ENCODE measurements at places on chromosomes 3 and 15.

DNA sequence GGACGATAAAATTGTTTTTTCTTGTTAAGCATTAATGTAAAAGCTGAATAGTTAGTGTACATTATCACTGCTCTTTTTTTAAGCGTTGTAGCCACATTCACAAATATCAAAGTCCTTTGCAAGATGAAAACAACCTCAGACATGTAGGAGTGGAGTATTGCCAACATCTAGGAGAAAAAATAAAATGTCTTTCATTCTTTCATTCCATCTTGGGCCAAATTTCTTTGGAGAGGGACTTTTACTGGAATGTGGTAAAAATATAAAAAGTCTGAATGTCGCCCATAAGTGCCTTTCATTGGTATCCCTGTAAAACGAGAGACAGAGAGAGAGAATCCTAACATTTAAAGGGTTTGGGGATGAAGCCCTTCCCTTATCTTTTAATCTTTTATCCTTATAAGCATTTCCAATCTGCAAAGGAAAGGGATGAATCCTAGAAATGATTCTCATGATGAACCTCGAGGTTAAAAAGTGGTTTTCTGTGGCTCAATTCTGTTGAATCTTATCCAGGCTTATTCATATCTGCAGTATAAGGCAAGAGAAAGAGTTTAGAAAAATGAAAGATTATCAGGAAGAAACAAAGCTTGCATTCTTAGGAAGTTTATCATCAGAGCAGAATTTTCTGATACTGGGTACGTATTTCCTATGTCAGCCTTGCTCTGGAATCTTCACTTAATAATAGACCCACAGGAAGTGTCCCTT lies 1031.7 kb downstream of the MCTP2 start:
- DNase-seq, result no peak

GRCh38 chr3:147387885-147388699 lies 18.3 kb downstream of the ZIC4 start:
- no peak for DNase-seq

DNA sequence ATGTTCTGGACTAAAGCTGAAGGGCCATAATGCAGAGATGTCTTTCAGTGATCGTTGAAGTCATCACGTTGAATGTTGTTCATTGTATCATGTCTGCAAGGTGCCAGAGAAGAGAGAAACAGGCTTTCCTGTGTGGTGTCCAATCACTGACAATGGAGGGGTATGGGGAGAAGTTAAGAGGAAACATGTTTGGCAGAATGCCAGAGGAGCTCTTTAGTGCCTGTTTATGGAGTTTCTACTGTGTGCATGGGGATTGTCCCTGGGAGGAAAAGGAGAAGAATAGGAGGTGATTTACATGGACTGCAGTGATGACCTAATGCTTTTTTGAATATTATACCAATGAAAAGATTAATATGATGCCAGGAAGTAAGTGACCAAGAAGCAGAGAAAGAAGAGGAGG lies 11.7 kb downstream of the SCAANT1 start:
- no peak for DNase-seq

DNA sequence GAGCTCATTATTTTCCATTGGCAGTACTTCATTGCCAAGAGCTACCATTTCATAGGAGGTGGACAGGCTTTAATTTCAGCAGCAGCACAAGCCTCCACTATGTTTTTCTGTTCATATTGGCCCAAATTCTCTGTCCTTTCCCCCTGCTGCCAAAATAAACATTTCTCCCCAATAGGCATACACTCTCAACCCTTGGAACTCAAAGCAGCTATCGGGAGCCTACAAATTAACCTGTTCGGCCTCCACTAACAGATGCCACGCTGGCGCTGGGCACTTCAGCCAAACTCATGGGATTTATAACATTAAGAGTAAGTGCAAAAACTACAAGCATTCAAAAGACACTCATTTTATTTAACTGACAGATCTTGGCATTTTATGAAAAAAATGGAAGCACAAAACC lies 95.7 kb downstream of the NSUN3 start:
- DNase-seq, result no peak

GRCh38 chr3:174440253-174440701 lies 418.9 kb upstream of the NAALADL2 start:
- DNase-seq, result peak; percentile 61

DNA sequence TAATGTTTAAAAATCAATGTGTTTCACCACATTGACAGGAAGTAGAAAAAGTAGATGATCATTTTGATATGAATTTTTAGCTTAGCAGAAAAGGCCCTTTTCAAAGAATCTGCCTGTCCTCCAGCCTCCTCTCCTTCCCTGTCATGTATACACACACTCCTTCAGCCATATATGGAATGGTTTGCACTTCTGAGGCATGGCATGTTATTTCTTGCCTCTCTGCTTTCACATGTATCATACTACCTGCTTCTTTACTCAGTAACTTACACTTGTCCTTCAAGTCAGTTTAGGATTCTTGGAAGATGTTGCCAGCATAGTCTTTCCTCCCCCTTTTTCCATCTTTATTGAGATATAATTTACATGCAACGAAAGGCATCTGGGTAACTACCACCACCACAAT lies 79.0 kb downstream of the REC114 start:
- DNase-seq, result no peak

DNA sequence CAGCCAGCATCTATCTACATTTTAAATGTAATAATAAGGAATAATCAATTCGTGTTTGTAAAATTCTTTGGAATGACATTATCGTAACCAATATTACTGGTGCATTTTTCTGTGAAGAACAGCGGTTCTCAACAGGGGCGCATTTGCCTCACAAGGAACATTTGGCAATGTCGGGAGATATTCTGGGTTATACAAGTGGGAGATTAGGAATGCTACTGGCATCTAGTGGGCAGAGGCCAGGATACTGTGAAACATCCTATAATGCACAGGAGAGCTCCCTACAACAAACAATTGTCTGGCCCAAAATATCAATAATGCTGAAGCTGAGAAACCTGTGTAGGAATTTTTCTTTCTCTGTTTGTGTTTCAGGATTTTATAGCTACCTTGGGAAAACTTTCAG lies 25.0 kb downstream of the ACP3 start:
- DNase-seq, result no peak

DNA sequence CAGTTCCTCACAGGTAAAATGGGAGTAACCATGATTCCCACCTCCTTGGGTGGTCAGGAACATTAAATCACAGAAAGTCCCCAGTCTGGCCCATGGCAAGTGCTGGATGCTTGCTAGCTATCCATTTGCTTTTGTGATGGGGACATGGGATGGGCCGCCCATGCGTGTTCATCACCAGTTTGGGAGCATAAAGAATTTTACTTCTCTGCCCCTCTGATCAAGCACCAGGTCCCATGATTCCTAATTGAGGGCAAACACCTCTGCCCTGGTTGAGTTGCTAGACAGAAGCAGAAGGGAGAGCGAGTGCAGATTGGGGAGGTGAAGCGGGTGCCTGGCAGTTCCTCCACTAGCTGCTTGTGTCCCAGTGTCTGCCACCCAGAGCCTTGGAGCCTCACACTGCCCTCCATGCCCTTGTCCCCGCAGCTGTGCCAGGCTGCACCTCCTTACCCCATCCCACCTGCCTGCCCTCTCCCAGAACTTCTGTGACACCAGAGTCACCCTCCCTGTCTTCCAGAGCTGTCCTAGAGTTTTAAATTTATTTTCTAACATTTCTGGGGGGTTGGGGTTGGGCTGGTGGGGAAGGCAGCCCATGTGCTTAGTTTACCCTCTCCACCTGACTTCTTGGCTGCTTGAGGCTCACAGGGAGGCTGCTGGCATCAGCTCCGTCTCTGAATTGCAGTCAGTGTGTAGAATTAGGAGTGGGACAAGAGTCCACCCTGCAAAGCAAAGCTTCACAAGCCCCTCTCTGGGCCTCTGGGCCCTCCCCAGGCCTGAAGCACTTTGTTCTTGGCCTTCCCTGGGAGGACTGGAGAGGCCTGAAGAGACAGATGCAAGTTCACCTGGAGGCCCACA lies 18.4 kb downstream of the CFAP100 start:
- no peak for DNase-seq

GRCh38 chr15:61182946-61183345 lies 46.2 kb downstream of the RORA start:
- DNase-seq, result no peak

GRCh38 chr3:126837773-126838172 lies 133.7 kb downstream of the CHCHD6 start:
- no peak for DNase-seq

DNA sequence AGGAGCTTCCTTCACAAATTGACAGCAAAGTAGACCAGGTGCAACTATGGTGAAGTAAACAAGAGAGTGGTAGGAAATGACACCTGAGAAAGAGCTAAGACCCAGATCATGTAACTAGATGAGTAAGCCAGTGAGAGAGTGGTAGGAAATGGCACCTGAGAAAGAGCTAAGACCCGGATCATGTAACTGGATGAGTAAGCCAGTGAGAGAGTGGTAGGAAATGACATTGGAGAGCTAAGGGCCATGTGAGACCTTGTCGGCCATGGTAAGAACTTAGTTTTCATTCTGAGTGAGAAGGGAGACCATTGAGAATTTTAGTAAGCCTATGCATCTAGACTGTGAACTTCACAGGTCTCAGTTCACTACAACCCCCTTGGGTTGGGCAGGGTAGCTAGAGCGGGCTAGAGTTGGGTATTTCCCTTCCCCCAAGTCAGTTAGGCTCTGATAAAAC lies 5.4 kb upstream of the SENP7 start:
- no peak for DNase-seq

- DNase-seq, result no peak
These were observed 21.4 kb upstream of the LIPC start for GRCh38 chr15:58410353-58410752.

DNA sequence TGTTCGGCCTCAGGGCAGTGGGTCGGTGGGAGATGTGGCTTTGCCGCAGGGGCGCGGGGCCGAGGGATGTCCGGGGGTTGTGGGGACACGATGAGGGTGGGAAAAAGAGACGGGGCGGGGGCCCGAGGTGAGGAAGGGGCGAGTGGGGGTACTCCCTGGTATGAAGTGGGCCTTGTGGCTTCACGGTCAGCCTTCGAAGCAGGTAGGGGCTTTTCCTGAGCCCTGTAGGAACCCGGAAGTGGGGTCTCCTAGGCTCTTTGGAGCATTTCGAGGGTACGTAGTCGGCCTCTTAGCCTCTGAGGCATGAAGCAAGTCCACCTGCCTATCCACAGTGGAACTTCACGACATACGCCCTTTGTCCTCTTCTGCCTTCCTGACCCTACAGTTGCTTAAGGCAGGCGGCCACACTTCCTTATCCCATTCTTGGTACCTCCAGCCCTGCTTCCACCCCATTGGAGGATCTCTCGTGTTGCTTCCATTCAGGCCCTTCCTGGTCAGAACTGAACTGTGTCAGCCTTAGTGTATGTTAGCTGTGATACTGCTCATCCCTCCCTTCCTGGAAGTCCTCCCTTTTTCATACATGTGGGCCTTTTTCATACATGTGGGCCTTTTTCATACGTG lies 389 bp downstream of the ARPC4 start:
- DNase-seq, result peak; percentile 70

GRCh38 chr3:46334741-46335478 lies 19.0 kb upstream of the CCR2 start:
- no peak for DNase-seq

- no peak for DNase-seq
These were observed 4.3 kb upstream of the RHCG start for GRCh38 chr15:89500397-89501270.

DNA sequence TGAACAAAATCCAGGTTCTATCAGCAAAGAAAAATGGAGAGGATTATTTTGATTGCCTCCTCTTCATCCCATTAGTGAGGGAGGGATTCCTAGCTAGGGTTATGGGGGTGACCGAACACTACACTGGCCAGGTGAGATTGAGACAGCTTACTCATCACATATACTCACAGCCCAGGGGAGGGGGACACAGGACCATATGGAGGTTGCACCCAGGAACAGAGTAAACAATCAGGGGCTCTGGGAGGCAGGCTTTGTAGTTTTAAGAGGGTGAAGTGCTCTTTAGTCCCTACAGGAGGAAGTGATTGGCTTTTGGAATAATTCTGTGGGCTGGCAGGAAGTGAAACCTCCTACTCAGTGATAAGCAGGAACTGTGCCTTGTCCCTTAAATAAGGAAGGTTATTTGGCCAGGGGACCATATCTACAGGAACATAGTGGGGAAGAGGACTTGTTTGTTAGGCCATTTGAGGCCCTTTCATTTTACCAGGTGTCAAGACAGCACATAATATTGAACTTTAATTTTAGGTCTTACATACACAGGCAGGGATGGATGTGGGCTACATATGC lies 17.5 kb upstream of the KCTD6 start:
- DNase-seq, result no peak

DNA sequence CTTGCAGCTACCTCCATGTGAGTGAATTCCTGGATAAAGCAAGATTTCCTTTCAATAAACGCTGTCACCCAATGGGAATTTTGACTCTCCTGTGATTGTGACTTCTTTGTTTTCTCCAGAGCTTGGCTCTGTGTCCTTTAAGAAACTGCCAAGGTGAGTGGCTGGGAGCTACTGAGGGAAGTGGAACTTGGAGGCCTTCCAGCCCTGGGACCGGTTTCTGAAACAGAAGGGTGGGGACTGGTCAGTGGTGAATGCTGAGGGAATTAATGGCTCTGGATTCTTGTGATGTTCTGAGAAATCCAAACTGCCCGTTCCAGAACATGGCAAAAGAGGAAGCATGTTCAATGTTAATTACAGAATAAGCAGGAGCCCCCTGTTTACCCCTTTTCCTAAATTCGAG lies 41.1 kb upstream of the MYZAP start:
- no peak for DNase-seq

DNA sequence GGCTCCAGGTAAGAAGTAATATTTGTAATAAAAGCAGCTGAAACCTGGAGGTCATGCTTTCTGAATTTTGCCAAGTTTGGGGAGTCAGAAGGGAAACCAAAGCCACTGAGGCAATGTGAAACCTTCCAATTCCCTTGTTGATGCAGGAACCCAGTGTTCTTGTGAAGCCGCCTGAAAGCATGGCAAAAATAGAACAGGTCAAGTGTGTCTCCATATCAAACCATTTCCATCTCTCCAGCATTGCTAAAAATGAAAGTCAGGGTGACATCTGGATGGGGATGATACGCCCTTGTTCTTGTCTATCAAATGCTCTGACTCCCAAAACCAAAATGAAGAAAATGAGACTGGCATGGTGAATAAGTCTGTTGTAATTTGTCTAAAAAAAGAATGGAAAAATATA lies 362.5 kb downstream of the VPS13C start:
- no peak for DNase-seq

DNA sequence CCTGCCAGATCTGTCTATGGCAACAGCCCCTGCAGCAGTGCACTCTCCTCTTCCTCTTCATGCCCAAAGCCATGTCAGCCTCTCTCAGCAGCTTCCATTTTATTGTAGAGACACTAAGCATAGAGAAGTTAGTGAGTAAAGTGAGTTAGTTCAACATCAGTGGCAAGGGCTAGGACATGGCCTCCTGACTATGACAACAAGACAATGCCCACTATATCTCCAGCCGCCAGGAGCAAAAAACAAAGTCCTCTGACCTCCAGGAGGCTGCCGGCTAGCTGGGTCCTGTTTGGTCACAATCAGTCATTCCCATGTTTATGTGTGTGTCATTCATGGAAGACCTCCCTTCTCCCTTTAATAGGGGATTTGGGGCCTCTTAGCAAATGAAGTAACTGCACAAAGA lies 14.9 kb downstream of the NR1I2 start:
- no peak for DNase-seq

- no peak for DNase-seq
These were observed 26.8 kb upstream of the SEMA4B start for GRCh38 chr15:90174140-90174875.

GRCh38 chr3:72100601-72101187 lies 315.7 kb upstream of the PROK2 start:
- DNase-seq, result peak; percentile 33

GRCh38 chr3:7306901-7307300 lies 446.0 kb downstream of the GRM7 start:
- DNase-seq, result no peak

- DNase-seq, result no peak
These were observed 44.4 kb upstream of the PSMD6 start for GRCh38 chr3:64067506-64068346.

Measured in erythroblast (primary cell).